ENCODE measurements at places on chromosomes 12 and 14.
A peak's percentile ranks its signal among the peaks of the same experiment; 100 is the strongest.

DNA sequence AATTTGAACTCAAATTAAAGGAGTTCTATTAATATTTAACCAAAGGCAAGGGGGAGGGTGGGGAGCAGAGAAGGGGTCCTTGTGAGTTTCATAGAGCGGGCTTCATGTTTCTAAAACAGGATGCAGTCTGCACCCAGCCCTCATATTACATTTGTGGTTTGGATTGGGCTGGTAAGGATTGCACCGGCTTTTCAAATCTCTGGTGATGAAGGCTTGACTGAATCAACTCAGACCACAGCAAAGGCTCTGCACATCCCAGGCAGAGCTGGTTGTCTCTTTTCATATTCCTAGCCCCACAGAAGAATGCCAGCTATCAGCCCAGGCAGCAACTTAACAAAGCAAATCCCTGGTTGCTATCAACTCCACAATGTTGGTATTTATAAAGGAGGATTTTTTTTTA is 1221.4 kb downstream of the VRK1 start:
- DNase-seq, result no peak

DNA sequence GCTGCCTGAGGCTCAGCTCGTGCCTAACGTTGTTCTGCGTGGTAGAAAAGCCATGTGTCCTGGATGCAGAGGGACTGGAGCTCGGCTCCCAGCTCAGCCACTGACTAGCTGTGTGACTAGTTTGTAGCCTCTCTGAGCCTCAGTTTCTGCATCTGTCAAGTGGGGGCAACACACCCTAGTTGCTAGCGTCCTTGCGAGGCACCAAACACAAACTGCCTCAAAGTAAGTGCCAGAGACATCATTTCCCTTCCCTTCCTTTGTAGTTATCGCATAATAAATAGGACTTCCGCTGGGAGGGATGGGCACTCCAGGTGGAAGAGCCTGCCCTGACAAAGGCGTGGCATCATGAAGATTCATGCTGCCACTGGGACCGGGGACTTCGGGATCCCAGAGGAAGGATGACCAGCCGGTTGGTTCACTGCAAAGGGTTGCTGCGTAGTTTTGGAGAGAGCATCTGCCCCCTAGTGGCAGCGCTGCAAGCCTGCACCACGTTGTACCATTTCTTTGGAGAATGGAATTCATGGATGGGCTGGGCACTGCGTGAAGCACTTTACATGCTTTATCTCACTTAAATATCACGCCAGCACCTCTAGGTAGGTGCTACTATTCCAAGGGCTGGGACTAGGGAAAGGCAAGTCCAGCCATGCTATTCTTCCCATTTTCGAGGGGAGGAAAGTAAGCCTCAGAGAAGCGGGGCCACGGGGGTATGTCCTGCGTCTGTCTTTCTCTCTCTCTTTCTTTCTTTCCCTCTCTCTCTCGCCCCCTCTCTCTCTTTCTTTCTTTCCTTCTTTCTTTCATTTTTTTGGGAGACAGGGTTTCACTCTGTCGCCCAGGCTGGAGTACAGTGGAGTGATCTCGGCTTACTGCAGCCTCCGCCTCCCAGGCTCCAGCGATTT is 4.6 kb downstream of the CCDC197 start:
- peak; percentile 80 for DNase-seq

GRCh38 chr12:49951411-49952240 is 1.1 kb downstream of the AQP2 start:
- DNase-seq, result no peak

- DNase-seq, result no peak
Observed at GRCh38 chr12:85283560-85283959, 3.5 kb downstream of the ALX1 start.

- no peak for DNase-seq
Observed at GRCh38 chr12:42510823-42511222, 78.7 kb downstream of the PRICKLE1 start.

GRCh38 chr12:32765906-32766305 is 10.2 kb upstream of the YARS2 start:
- no peak for DNase-seq

DNA sequence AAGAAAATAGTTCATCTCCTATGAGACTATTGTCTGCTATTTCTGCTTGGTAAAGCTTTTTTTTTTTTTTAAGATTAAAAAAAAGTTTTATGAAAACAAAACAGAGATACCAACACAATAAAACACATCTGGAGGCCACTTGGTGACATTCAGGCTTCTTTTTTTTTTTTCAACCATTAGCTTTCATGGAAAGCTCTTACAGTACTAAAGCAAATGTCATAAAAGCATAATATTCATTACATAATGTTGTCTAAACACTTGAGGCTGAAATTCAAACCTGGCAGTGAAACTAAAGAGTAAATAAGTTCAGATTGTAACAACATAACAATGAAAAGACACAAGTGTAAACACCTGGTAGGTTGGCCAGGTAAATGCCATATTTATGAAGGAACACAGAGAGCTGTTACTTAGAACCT is 14.7 kb downstream of the PRICKLE1 start:
- no peak for DNase-seq

GRCh38 chr12:122423258-122424165 is 1.0 kb upstream of the CLIP1 start:
- DNase-seq, result peak; percentile 55

DNA sequence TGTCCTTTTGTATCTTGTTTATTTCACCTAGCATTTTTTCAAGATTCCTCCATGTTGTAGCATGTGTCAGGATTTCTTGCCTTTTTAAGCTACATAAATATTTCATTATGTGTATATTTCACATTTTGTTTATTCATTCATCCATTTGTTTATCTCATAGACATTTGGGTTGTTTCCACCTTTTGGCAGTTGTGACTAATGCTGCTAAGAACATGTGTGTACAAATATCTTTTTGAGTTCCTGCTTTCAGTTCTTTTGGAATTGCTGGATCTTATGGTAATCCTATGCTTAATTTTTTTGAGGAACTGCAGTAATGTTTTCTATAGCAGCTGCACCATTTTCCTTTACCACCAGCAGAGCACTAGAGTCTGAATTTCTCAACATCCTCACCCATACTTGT is 62.4 kb downstream of the SCN8A start:
- no peak for DNase-seq

DNA sequence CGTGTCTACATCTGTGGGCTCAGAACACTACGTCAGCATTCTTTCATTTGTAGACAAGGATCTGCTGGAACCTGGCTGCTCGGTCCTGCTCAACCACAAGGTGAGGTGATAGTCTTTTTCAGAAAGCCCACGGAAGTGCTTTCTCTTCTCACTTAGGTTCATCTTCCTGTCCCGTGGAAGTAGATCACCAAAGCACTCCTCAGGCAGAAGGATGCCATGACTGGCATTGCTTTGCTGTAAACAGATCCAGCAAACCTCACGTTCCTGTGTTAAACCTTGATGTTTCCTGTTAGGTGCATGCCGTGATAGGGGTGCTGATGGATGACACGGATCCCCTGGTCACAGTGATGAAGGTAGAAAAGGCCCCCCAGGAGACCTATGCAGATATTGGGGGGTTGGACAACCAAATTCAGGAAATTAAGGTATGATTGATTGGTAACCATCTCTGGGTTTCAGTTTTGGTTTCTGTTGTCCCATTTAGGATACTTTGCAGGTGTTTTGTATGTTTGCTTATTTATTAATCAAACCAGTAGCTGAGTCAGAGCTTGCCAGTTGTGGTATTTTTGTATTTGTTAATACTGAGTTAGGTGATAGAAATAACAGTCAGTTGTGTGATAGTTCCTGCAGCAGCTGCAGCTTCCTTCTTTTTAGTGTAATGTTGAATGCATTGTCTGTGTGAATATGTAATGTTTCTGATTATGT is 7.5 kb downstream of the PSMC1 start:
- DNase-seq, result no peak

DNA sequence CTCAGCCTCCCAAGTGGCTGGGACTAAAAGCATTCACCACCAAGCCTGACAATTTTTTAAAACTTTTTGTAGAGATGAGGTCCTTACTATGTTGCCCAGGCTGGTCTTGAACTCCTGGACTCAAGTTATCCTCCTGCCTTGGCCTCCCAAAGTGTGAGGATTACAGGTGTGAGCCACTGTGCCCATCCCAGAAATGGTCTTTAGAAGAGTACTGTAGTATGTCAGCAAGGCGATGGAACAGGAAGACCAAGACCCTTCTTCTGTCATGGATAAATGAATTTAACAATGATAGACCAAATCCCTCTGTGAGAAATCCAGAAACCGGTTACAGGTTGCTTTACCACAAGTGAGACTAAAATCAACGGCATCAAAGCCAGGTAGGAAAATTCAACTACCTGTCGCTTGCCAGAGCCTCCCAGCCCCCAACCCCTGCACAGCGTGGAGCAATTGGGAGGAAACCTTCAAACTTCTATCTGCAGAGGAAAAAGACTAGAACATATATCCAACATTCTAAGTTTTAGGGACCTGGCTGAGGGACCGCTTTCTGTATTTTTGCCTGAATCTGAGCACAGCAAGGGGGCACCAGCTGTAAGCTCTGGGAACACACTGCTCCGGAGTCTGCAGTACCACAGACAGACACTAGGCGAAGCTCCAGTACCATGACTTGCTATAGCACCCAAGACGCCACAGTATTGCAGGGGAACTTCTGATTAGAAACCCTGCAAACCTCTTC is 51.3 kb downstream of the CPSF6 start:
- peak; percentile 74 for DNase-seq

DNA sequence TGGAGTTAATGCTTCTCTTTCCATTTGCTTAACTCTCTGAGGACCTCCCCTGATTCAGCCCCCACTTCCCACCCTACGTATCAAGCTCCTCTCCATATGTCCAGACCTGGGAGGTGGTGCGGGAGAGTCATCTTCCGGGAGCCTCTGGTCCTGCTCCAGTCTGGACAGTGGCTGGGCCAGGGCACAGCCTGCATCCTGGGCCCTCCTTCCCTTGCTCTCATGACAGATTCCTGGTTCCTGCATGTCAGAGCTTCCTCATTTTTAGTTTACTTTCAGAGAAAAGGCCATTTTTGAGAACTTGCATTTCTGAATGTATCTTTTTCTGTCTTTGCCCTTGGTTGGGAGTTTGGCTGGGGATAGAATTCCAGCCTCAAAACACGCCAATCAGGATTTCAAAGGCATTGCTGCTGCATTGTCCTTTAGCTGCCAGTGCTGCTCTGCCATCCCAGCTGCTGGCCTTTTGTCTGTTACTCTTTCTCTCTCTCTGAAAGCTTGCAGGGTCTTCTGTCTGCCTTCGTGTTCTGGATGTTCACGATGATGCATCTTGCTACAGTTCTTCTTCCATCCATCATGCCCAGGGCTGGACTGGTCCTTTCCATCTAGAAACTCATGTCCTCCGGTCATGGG is 54.7 kb downstream of the SLC6A12 start:
- no peak for DNase-seq
